CD4-positive, CD25-positive, alpha-beta regulatory T cell (primary cell): ENCODE measurements at places on chromosomes 12 and 14.

- no peak for DNase-seq
These were observed 42.5 kb downstream of the MAP4K5 start for GRCh38 chr14:50489851-50490250.

DNA sequence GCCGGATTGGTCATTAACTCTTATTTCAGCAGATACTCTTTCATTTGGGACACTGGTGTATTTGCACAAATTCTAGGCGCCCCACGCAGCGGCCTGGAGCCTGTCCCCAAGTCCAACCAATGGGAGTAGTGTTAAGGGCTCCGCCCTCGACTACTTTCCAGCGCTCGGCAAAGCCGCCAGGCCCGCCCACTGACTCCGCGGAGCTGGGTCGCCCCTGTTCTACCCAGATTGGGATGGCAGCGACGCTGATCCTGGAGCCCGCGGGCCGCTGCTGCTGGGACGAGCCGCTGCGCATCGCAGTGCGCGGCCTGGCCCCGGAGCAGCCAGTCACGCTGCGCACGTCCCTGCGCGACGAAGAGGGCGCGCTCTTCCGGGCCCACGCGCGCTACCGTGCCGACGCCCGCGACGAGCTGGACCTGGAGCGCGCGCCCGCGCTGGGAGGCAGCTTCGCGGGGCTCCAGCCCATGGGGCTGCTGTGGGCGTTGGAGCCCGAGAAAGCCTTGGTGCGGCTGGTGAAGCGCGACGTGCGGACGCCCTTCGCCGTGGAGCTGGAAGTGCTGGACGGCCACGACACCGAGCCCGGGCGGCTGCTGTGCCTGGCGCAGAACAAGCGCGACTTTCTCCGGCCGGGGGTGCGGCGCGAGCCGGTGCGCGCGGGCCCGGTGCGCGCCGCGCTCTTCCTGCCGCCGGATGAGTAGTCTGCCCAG lies at the start of gene ACOT6:
Gene ACOT6, plus strand, starts transcription at position 179 of the 707 bp plus-strand sequence. Its CDS starts 55 bp downstream, at position 234.
- DNase-seq = peak; percentile 35

DNA sequence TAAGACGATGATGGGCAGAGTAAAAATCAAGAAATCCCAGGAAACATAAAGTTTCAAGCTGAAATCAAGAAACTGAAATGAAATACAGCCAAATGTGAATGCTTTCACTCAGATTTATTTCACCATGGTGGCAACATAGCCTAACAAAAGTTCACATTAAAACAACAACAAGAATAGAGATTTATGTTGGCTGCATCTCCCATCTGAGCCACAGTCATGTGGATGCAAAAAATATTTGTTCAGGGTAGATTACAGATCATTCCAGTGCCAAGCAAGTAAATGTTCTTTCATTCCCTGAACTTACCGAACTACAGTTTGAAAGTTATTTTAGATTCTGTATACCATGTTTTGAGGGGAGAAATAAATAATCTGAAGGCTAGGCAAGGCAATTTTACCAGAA lies 159.9 kb upstream of the TMTC1 start:
- DNase-seq = no peak

GRCh38 chr14:103483600-103483999 lies 39.0 kb downstream of the CKB start:
- DNase-seq = no peak

- no peak for DNase-seq
These were observed 11.9 kb downstream of the NAA25 start for GRCh38 chr12:112096667-112097066.

GRCh38 chr12:111244673-111245072 lies 124.2 kb downstream of the PHETA1 start:
- no peak for DNase-seq

GRCh38 chr12:59559696-59560095 lies 36.1 kb upstream of the SLC16A7 start:
- no peak for DNase-seq

DNA sequence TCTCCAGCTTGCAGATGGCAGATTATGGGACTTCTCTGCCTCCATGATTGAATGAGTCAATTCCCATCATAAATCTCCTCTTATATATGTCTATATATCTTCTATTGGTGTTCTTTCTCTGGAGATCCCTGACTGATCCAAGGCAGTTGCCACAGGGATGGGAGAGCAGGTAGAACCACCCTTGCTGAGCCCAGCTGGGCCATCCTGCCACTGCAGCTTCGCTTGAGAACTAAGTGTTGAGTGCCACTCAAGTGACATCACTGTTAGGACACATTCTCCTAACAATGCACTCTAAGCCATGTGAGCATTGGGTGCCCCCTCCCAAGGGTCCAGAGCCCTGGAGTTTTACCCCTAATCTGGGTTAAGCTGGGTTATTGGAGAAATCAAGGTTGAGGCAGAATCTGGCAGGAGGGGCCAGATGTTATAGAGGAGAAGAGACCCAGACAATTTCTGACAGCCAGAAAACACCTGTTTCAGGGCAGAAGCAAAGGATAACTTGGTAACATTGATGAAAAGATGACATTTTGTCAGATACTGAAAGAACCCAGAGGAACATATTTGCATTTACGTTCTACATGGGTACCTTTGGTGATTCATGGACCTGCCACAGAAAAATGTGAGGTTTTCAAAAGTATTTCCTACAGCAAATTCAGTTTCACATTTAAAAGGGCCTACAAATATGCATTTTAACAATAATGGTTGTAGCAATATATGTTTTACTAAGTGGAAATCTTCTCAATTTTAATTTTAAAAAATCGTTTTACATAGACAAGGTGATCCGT lies 57.2 kb upstream of the MAX start:
- DNase-seq = no peak

- no peak for DNase-seq
These were observed 580 bp downstream of the KRT75 start for GRCh38 chr12:52433501-52434080.

DNA sequence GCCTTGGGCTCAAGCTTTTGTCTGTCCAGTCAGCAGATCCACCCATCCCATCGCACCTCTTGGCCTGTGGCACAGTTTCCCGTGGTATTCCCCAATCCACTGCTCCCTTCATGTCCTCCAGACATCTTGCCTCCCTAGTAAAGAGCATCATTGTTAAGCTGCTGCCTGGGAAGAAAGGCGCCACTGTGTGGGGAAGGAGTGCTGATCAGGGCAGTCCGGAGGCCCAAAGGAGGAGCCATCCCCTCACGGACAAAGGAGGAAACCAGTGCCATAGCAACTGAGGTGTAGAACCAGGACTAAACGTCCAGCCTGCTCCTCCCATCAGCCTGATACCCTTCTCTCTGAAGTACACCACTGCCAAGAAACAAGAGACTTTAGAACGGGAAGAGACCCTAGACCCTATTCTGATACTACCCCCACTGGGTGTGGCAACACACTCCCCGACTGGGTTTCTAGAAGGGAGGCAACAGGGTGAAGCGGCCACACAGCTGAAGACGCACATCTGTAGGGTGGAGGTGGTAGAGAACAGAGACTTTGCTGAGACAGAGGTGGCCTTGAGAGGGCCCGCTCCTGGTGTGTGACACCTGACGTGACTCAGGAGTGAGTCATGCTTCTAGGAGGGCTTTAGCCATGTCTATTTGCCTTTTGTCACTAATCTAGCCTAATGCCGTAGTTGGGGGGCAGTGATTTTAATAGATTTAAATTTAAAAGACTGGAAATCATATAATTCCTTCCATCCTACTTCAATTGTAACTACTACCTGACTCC lies 185.0 kb downstream of the DPF3 start:
- DNase-seq = no peak

DNA sequence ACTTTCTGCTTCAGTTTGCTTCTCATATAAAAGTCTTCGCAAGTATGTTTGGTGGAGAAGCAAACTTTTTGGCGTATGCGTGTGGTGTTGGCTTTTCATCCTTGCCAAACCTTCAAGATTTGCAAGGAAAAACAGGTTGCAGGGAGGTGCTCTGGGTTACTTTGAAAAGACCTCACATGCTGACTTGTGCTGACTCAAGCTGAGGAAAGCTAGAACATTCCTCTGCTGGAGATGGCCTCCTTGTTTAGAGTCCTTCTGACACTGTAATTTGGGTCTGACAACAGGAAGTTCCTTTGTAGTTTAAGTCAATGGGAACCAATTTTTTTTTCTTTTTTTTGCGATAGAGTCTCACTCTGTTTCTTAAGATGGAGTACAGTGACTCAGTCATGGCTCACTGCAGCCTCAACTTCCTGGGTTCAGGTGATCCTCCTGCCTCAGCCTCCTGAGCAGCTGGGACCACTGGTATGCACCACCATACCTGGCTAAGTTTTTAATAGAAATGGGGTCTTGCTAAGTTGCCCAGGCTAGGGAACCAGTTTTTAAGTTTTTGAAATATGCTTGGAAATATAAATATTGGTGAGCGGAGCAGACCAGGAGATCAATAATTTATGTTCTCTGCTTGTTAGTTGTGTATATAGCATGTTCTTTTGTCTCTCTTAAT lies 2.6 kb upstream of the ACACB start:
- no peak for DNase-seq

DNA sequence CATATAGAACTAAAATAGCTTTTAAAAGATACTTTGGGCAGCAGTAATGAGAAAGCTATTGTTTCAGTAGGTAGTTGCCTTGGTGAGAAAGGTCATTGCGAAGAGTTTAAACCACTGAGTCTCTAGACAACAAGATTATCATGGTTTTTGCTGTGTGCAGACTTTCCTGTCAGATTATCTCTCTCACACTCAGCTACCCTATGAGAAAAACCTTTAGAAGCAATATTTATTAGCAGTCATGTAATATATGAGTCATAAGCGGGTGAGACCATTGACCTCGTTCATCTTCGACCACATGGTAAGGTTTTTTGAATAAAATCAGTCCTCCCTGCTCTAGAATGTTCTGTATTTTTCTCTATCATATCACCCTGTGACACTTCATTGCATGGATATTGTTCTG lies 59.9 kb downstream of the GPR65 start:
- DNase-seq = no peak

- no peak for DNase-seq
These were observed 190.3 kb downstream of the KIF21A start for GRCh38 chr12:39252628-39253027.

DNA sequence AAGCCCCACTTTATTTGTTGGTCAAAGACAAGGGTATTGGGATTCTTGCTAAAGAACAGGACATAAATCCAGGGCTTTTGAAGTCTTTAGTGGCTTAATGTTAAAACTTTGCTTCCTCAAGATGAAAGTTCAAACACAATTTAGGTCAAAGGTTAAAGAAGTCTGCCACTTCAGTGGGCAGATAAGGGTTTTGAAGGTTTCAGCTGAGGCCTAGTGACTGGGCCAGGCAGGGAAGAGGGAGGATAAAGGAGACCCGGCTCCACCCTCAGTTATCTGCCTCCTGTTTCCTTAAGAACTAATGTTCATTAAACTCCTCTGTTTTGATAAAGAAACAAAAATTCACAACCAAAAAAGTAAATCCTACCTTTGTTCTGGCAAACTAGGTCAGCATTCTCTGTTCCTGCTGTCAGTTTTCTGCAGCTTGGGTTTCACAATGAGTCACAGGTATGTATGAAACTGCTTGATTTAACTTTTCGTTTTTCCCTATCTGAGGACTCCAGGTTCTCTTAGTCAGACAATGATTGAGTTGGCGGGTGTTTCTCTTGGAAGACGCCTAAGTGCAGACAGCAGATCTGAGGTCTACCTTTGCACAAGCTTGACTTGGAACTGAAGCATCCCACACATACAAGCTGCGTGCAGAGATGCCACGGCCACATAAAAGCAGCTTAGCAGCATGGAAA lies 208.3 kb downstream of the EXOC5 start:
- DNase-seq = no peak

GRCh38 chr12:120640861-120641833 lies 721 bp downstream of the CABP1 start:
- DNase-seq = peak; percentile 15

- no peak for DNase-seq
These were observed 630 bp downstream of the ALDH1L2 start for GRCh38 chr12:105083551-105084105.

GRCh38 chr12:42698213-42698612 lies 108.7 kb upstream of the PRICKLE1 start:
- DNase-seq = no peak

- no peak for DNase-seq
These were observed 18.5 kb downstream of the KRT7 start for GRCh38 chr12:52251367-52252051.

GRCh38 chr12:51871126-51871525 lies 16.8 kb upstream of the ANKRD33 start:
- no peak for DNase-seq

GRCh38 chr12:108386709-108387360 lies 47.7 kb upstream of the CMKLR1 start:
- DNase-seq = no peak

GRCh38 chr12:53983568-53983949 lies 1.4 kb upstream of the HOXC10 start:
- no peak for DNase-seq

DNA sequence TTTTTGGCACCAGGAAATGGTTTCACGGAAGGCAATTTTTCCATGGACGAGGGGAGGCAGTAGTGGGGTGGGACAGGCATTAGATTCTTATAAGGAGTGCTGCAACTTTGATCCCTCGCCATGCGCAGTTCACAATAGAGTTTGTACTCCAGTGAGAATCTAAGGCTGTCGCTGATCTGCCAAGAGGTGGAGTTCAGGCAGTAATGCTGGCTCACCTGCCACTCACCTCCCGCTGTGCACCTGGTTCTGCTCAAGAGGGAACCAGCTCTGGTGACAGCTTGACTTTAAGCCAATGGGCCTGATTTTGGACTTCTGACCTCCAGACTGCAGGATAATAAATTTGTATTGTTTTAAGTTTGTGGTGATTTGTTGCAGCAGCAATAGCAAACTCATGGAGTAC lies 80.8 kb upstream of the TTC7B start:
- DNase-seq = no peak

- no peak for DNase-seq
These were observed 14.8 kb downstream of the ACOT6 start for GRCh38 chr14:73627151-73627558.

GRCh38 chr12:49689237-49689636 lies 18.0 kb downstream of the FMNL3 start:
- DNase-seq = no peak

GRCh38 chr12:41795051-41795600 lies 349.5 kb downstream of the GXYLT1 start:
- DNase-seq = no peak

DNA sequence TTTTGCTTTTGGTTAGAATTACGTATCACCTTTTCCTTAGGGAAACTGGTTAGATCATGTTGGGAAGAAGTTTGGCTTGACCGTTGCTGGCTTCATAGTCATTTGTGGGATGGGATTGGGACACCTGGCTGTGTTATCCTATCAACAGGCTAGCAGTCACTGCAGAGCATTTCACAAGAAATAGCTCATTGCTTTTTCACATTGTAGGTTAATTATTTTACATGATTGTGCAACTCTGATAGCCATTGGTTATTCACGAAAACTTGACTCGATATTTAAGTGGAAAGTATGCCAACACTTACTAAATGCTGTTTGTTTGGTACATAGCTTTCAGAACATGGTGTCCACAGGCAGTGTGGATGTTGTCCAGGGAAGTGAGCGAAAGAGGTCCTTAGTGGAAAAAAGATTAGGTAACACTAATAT lies 89.4 kb downstream of the NKX2-1 start:
- no peak for DNase-seq

- no peak for DNase-seq
These were observed 36.6 kb upstream of the OR5AU1 start for GRCh38 chr14:21192447-21192822.
